ENCODE measurements at places on chromosomes 1 and 21.

DNA sequence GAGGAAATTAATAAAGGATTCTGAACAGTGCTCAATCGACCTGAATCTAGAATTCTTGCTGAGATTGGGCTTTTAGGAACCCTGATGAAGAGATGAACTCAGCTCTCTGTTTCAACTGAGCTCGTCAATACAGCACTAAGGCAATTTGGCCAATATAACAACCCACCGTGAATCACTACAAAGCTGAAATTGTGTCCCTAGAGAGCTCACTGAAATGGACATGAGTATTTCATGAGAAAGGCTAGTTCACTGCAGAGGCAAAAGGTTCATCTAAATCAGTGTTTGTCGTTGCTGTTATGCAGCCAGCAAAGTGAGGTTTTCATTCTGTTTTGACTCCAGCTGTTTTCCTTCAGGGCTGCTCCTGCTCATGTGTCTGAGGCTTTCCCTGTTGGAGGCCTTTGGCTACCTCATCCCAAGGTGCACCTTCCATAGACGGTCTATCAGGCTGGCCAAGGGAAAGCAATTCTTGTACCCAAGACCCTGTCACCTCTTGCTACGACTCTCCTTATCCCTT is 83.5 kb downstream of the URB2 start:
- no peak for DNase-seq

GRCh38 chr1:78047106-78047505 is 1.3 kb downstream of the GIPC2 start:
- DNase-seq, result peak; percentile 72

GRCh38 chr1:219580009-219580676 is 32.8 kb downstream of the ZC3H11B start:
- no peak for DNase-seq

- no peak for DNase-seq
Measured at GRCh38 chr1:12505231-12505630, 112.8 kb downstream of the DHRS3 start.

GRCh38 chr21:34807146-34807880 is 138.5 kb downstream of the CLIC6 start:
- DNase-seq, result peak; percentile 71

- no peak for DNase-seq
Measured at GRCh38 chr1:60866917-60867531, 215.3 kb upstream of the NFIA start.
